Caco-2 (cell line): ENCODE measurements at places on chromosomes 2 and 18.

- DNase-seq: no peak
These were observed 9.1 kb downstream of the TMEM127 start for GRCh38 chr2:96256611-96257113.

DNA sequence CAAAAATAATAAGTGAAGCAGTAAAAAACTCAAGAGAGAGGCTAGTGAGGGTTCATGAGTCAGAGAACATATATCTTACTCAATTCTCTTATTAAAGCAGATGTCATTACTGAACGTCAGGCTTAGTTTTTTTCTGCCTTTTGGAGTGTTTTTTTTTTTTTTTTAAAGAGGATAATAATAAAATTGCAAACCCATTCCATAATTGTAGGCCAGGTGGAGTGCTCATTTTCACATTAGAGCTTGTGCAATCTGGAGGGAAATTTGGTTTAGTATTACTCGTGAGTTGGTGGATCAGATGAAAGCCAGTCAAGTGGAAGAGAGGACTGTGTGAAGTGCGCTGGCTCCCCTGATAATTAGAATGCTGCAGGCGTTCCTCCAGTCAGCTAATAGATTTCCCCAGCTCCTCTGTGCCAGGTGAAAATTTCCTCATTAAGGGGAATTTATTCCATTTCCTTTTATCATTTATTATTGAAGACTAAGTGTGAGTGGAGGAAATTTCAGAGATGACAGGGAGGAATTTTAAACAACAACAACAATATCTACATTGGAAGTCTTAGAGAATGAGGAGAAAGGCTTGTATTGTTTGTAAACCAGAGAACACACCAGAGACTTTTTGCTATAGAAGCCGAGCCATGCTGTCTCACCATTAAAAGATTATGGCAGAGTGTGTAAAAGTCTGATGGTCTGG, 74.6 kb downstream of the CPS1 start:
- no peak for DNase-seq

DNA sequence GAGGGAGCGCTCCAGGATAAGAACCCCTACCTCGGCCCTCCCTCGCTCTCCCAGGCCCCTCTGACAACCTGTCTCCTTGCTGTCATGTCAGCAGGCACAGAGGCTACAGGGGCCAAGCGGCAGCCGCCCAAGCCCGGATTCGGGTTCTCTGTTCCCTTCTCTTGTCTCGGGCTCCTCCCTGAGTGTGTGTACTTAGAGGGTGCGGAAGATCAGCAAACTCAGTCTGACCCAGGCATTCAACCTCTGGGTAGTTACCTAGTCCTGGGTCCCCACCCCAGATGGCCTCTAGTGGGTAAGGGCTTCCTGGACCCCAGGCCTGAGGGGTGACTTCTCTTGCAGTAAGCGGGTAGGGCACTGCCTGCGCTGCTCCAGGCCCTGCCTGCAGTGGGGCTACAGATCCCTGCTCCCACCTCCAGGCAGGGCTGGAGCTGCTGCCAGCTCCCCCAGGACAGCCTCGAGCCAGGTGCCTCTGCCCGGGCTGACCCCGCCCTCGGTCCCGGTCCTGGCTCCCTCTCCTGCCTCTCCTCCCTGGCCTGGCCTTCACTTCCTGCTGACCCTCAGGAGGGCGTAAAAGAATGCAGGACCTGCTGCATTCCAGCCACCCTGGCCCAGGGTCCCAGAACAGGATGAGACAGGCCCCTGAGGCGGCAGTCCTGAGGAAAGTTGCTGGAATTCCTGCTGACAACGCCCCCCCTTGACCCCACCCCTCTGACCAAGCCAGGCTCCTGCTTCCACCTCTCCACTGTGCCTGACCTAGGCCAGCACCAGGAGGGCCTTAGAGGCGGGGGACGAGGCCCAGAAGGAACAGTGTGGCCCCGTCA, 22.0 kb downstream of the GPC1 start:
- DNase-seq: peak; percentile 61

DNA sequence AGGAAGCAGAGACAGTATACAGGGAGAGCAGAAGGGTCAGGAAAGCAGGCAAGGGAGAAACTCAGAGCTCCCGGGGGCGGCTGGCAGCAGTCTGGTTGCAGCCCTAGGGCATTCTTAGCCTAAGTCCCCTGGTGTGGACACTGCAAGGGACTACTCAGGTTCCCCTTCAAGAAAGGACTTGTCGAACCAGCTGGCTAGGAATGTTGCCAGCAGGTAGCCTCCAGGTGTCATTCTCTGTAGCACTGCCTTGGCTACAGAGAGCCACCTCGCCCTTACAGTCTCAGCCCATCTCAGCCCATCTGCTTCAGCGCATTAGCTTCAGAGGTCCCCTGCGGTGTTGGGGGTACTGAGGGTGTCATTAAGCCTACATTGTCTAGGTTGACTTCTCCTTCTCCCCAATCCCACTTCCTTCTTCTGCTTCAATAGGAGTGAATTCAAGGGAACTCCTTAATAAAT, 11.3 kb upstream of the TMSB10 start:
- peak; percentile 76 for DNase-seq

- DNase-seq: no peak
These were observed 27.4 kb upstream of the TAF1B start for GRCh38 chr2:9815844-9816279.

- no peak for DNase-seq
These were observed 63.7 kb upstream of the ITGA4 start for GRCh38 chr2:181393472-181393871.
